ENCODE measurements at places on chromosomes 7 and 10.
A peak's percentile ranks its signal among the peaks of the same experiment; 100 is the strongest.

DNA sequence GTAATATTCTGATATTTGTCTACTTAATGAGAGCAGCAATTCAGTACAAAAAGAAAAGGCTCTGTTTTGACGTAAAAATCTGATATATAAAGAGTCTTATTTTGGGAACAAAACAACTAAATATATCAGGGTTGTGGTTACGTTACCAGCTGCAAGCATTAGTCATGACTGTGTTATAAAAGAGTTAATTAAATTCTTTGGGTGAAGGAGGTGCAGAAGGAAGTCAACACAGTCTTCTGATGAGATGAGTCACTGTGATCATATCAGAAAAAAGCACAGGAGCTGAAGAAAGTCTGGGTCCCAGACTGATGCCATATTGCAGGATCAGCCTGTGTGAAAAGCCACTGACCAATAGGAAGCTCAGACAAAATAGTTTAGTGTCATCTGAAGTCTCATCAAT is 234.3 kb upstream of the TEX47 start:
- no peak for DNase-seq

DNA sequence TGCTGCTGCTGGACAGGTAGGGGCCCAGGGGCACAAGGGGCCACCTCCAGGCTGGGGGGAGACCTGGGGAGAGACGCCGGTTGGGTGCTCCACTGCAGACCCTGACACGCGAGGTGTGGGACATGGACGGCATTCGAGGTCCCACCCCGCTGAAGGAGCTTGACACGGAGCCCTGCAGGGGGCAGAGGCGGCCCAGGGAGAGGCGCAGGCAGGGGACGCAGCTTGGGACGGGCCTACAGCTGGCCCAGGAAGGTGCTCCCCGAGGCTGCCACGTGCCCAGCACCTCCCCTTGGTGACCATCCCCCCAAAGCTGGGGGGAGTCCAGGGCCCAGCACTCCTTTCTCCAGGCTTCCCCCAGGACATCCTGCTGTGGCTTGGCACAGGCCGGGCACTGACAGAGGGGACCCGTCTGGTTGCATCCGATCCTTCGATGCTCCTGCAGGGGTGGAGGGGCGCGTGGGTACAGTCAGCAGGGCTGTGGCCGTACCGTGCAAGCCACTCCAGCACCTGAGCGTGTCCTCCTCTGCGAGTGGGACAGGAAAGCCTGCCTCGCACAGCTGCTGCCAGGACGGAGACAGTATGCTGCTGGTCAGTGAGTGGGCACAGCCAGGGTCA is 174.4 kb downstream of the ELFN1 start:
- DNase-seq: peak; percentile 54

DNA sequence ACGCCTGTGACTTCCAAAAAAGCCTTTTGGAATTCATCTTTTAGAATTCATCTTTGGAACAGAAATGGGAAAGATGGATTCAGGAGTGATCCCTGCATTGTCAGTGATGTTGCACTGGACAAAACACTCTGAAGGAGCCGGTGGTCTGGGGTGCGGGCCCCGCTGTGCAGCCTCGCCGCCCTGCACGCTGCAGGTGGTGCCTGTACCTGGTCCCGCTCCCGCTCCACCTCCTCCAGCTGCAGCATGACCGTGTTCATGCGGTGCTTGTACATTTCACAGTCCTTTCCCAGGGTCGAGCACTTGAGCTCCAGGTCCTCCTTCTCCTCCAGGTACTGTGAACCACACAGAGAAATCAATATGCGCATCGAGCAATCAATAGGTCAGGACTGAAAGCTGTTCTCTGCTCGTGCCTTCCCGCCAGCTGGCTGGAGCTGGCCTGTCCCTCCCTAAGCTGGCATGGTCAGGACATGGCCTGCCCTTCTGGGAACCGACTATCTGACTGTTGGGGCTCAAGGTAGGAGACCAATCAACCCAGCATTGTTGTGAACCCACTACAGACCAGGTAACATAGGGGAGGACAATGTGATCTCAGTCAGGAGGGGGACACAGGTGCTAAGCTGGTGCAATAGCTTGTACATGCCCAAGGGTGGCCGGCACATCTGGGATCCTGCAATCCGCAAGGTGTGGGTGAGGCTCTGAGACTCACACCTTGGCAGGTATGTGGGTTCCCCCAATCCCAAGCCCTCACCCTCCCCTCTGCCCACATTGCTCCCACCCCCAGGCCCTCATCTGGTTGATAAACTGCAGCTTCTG is 93.8 kb upstream of the GNA12 start:
- peak; percentile 51 for DNase-seq

GRCh38 chr10:52213321-52213752 is 100.7 kb upstream of the DKK1 start:
- DNase-seq: no peak

GRCh38 chr7:125090596-125090995 is 161.0 kb upstream of the POT1 start:
- no peak for DNase-seq

DNA sequence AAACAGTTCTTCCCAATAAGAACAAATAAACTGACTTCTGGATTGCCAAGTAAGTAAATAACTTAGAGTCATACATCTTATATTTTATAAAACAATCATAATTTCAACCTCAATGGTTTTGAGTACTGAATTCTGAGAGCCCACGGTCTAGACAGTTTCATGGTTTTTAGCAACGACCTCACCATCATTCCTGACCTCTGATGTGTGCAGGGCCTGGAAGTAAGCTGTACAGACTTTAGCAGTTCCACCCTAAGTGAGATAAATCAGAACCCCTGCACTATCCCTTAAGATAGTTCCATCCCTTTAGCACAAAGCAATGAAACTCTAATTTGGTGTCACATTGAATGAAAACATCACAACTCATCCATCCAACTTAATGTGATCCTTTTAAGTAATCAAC is 86.0 kb downstream of the NEBL start:
- DNase-seq: no peak

DNA sequence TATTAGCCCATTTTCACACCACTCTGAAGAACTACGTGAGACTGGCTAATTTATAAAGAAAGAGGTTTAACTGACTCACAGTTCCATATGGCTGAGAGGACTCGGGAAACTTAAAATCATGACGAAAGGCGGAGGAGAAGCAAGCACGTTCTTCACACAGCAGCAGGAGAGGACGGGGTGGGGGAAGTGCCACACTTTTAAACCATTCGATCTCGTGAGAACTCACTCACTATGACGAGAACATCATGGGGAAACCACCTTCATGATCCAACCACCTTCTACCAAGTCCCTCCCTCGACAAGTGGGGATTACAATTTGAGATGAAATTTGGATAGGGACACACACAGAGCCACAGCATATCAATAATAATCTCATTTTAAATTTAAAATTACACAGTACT is 80.2 kb downstream of the VWDE start:
- DNase-seq: no peak

GRCh38 chr7:104254696-104255095 is 46.9 kb upstream of the ORC5 start:
- DNase-seq: no peak

DNA sequence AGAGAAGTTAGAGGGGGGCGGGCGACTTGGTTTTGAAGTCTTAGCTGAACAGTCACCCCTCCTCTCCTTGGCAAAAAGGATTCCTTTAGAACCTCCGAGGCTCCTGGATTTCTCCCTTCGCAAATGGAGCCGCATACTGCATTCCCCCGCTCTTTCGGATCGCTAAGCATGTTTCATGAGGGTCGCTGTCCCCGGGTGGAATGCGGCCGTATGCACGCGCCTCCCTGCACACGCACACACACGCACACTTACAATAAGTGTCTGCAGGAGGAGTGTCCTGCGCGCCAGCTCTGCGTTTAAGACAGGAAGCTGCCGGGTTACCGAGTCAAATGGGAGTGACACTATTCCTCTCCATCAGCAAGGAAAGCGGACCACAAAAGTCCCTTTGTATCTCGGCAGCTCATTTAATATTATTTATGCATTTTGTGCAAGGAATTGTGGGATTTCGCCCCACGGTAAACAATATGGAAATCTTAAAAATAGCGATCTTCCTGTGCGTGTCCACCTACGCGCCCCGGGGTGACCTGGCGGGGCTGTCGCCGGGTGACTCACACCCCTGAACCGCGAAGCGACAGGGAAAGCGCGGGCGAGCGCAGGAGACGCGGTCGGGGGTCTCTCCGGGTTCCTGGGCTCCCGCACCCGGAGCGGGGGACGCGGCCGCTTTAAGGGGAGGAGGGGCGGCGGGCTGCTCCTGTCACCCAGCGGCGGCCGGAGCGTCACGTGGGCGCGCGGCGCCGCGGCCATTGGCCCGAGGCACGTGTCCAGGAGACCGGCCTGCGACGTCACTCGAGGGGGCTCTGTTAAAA is 988 bp upstream of the EN2 start:
- DNase-seq: peak; percentile 68

GRCh38 chr10:73229567-73229966 is 17.5 kb downstream of the DNAJC9 start:
- DNase-seq: no peak

DNA sequence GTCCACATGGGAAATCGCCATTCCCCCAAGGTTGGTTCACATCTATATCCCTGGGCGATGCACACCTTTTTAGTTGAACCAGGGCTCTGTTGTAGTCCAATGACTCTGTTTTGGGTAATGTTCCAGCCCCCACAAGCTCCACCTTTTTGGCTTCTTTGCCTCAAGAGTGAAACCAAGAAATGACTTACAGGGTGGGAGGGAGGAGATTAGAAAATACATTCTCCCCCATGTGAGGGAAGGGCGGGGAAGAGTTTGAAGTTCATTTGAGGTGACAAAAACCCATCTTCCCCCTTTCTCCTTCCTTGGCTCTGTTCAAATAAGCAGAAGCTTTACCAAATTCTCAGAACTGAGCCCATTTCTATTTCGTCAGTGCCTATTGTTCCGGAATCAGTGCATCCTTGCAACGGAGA is 82.8 kb downstream of the GATA3 start:
- peak; percentile 77 for DNase-seq

DNA sequence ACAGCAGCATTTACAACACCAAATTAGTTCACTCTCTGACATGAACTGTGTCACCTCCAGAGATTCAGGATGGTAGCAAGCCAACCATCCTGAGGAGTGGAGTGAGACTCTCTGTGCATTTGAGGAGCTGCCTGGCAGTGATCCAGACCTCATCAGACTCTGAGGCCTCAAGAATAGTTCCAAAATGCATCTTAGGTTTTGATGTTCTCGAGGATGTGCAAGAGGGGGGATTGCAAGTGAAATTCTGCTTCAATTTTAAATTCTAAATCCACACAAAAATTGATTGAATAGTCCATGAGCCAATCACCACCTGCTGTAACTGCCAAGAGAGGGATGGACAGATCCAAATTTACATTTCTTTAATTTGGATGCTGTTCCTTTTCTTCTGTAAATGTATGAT is 49.7 kb downstream of the SLK start:
- no peak for DNase-seq

- no peak for DNase-seq
These were observed 354.4 kb upstream of the MKI67 start for GRCh38 chr10:128480601-128481000.

DNA sequence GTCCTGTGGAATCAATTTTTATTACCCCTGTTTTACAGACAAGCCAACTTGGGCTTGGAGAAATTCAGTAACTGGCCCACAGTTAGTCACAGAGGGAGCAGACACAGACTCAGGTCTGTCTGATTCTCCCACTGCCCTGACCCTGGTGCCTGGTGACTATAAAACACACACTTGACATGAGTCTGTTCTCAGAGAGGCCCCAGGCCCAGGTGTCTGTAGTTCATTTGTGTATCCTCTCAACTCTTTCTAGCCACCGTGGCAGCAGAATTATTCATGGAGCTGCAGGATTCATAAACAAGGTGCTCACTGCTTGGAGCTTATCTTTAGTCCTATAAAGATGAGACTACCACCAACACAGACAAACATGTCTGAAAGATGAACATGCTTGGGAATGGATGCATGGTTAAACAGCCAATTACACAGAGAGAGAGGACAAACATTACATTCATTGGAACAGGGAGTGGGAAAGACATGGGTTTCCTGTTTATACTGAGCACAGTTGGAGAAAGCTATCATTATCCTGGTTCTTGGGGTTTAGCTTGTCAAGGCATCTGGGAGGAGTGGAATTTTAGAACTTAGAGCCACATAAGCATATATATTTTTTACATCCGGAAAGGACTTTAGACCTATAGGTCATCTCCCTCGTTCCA is 79.1 kb upstream of the PDCD4 start:
- DNase-seq: no peak

DNA sequence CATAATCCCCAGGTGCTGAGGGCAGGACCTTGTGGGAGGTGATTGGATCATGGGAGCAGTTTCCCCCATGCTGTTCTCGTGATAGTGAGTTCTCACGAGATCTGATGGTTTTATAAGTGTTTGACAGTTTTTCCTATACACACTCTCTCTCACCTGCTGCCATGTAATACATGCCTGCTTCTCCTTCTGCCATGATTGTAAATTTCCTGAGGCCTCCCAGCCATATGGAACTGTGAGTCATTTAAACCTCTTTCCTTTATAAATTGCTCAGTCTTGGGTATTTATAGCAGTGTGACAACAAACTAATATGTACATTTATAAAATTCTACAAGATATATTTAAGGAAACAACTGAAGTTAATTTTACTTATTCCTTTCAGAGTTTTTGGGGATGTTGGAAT is 170.8 kb upstream of the BET1 start:
- no peak for DNase-seq

DNA sequence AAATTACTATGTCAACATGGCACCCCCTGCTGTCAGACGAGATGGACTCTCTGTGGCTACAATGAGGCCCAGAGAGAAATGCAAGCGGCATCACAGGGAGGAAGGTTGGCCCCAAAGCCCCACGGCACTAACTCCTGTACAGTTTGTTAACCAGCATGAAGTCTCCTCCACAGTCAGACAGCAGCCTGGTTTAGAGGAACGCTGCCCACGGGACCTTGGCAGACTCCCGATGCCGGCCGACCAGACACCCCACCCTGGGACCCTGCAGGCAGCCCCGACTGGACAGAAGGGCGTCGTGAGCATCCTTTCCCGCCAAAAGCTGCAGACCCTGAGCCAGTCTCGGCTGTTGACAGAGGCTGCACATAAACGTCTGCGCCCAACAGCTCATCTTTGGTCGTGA is 158.8 kb downstream of the DIP2C start:
- no peak for DNase-seq

- DNase-seq: no peak
These were observed 534 bp upstream of the ACBD5 start for GRCh38 chr10:27241010-27241651.

- DNase-seq: no peak
These were observed 292.9 kb upstream of the ZMIZ1 start for GRCh38 chr10:78775891-78776290.

DNA sequence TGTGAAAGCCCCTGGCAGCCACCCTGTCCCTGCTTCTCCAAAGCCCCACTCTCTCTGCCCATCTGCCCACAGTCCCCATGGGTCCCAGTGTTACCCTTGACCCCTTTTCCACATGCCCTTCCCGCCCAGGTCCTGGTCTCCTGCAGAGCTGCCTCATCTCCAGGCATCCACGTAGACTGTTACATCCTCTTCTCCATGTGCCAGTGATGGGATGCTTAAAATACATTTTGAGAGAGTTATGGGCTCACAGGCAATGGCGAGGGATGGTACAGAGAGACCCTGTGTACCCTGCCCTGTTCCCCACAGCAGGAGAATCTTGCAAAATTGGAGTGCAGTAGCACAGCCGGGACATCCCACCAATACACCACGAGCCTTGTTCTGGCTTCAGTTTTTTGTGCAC is 56.8 kb downstream of the GLRX3 start:
- DNase-seq: no peak

- DNase-seq: no peak
These were observed 189.2 kb downstream of the CSTF2T start for GRCh38 chr10:51510231-51510630.
